Naive thymus-derived CD8-positive, alpha-beta T cell (primary cell): ENCODE measurements at places on chromosomes 2 and 18. TPM values are rescaled to one million over a fixed set of nuclear protein-coding genes. Genes with fewer than 3 reads are reported as not detected.

- H3K4me3 ChIP-seq: no peak overlapping the region
- peaks cover 6% of the 10 kb centered on the region for H3K4me1 ChIP-seq
- no peaks in the 10 kb centered on the region for H3K27me3 ChIP-seq
- no peak overlapping the region for H3K27ac ChIP-seq
- no peak for DNase-seq
These were observed 8.3 kb upstream of the MRPL33 start for GRCh38 chr2:27762951-27763906.

- peaks cover 6% of the 10 kb centered on the region for H3K4me1 ChIP-seq
- no peak overlapping the region for H3K4me3 ChIP-seq
- no peaks in the 10 kb centered on the region for H3K27me3 ChIP-seq
- H3K36me3 ChIP-seq: no peaks in the 10 kb centered on the region
- no peak for DNase-seq
- no peak overlapping the region for H3K27ac ChIP-seq
These were observed 217.0 kb upstream of the CXCR4 start for GRCh38 chr2:136334967-136335366.

Gene VIT
- not detected for total RNA-seq

GRCh38 chr2:146661473-146662096 lies 1183.2 kb upstream of the ACVR2A start:
- H3K4me3 ChIP-seq: no peak overlapping the region
- H3K27ac ChIP-seq: no peak overlapping the region
- no peaks in the 10 kb centered on the region for H3K27me3 ChIP-seq
- no peaks in the 10 kb centered on the region for H3K4me1 ChIP-seq

DNA sequence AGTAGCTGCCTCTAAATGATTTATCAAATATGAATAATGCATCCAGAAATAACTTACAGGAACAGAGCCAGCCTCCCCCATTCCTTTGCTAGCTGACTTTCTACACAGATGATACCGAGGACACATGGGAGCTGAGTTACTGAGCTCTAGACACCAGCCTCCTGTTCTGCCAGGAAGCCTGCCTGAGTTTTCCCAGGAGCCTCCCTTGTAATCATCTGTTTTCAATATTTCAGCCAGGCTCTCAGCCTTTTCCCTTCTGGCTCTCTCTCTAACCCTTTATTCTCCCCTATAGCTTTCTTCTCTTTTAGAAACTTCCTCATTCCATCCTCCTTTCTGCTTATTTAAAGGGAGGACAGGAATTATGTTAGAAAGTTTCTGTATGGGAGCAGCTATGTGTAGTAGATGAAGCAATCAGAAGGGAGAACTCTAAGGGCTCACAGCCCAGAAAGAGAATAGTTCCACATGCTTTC lies 911.6 kb downstream of the TDRD15 start:
- H3K27ac ChIP-seq: no peak overlapping the region
- DNase-seq: no peak
- no peak overlapping the region for H3K4me3 ChIP-seq
- no peaks in the 10 kb centered on the region for H3K4me1 ChIP-seq
- H3K27me3 ChIP-seq: no peaks in the 10 kb centered on the region
